CD4-positive, alpha-beta T cell treated with Interleukin-2 at 100 ng/mL for 4 hours (primary cell): ENCODE measurements at places on chromosomes 3 and 15.

GRCh38 chr3:51539291-51539941 lies 897 bp downstream of the RAD54L2 start:
- peak; percentile 22 for DNase-seq

DNA sequence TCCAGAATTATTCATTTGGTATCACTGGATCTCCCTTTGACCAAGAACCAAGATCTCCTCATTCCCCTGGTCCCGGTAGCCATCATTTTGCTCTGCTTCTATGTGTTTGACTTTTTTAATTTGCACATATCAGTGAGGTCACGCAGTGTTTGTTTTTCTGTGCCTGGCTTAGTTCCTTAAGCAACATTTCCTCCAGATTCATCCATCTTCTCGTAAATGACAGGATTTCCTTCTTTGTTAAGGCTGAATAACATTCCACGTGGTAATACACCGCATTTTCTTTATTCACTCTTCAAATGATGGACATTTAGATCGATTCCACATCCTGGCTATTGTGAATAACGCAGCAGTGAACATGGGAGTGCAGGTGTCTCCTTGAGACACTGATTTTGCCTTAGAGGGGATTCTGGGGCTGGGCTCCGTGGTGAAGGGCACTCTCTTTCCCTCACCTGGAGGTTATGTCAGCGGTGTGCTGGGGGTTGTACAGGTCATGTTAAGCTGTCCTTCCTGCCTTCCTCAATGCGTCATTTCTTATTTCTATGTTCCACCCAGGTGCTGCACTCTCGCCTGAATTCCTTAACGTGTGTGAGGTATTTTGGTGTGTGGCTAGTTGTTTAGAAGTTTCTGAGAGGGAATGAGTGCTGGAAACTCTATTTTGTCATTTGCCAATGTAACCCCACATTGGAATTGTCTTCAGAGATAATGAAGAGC lies 212.2 kb downstream of the LPP start:
- DNase-seq, result no peak

DNA sequence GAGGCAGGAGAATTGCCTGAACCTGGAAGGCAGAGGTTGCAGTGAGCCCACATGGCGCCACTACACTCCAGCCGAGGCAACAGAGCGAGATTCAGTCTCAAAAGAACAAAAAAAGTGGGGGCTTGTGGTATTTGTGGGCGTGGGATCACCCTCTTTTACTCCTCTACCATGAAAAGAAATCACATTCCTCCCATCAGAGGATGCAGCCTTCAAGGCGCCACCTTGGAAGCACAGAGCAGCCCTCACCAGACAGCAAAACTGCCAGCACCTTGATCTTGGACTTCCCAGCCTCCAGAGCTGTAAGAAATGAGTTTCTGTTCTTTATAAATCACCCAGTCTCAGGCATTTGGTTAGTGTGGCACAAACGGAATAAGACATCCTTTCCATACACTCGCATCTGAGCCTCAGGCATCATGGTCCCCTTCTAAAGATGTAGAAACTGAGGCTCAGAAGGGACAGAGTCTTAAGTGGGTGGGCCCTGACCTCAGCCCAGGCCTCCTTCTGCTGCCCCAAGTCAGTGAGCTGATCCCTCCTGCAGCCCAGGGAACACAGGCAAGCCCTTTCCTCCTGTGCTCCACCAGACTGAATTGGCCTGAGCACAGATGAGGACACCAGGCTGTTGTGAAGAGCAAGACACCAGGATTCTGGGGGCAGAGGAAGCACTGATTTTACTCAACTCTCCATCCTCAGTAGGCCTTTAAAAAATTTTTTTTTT lies 201.7 kb upstream of the LINGO1 start:
- DNase-seq, result no peak

DNA sequence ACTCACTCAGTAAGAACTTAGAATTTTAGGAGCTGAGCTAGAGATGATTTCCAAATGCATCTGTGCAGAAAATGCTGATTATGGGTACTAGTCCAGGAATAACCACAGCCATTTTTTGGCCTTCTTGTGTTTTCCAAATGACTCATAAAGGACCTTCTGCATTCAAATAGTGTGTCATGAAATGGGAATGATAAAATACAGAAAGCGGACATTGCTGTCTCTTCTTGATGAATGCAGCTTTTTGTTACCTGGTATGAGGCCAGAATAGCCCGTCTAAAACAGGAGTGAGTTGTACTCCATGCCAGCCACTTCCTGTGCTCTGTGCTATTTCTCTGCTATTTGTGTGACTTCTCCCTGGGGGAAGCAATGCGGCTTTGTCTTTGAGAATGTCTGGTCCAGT lies 20.5 kb upstream of the FRMD5 start:
- DNase-seq, result no peak

GRCh38 chr3:69579306-69580041 lies 159.8 kb upstream of the MITF start:
- no peak for DNase-seq

GRCh38 chr3:154794391-154794790 lies 285.7 kb upstream of the MME start:
- DNase-seq, result no peak

- no peak for DNase-seq
Measured at GRCh38 chr3:67937498-67938118, 283.2 kb upstream of the SUCLG2 start.

GRCh38 chr15:46222826-46223225 lies 588.0 kb downstream of the SQOR start:
- no peak for DNase-seq

- DNase-seq, result no peak
Measured at GRCh38 chr15:65346856-65347598, 30.8 kb downstream of the IGDCC3 start.

GRCh38 chr15:78859971-78860719 lies 12.5 kb upstream of the MORF4L1 start:
- DNase-seq, result peak; percentile 79

DNA sequence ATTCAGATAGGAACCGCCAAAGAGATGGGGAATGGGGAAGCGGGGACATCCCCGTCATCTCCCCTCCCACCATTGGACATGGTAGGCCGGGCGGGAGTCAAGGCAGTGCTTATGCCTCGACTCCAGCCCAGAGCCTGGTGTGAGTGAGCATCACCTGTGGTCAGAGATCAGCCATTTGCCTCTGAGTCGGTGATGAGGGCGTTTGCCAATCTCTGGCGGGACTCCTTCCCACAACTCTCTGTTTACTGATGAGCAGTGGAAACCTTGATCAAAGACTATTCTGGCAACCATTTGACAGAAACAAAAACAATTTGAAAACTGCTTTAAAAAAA lies 63.9 kb upstream of the HES1 start:
- no peak for DNase-seq

DNA sequence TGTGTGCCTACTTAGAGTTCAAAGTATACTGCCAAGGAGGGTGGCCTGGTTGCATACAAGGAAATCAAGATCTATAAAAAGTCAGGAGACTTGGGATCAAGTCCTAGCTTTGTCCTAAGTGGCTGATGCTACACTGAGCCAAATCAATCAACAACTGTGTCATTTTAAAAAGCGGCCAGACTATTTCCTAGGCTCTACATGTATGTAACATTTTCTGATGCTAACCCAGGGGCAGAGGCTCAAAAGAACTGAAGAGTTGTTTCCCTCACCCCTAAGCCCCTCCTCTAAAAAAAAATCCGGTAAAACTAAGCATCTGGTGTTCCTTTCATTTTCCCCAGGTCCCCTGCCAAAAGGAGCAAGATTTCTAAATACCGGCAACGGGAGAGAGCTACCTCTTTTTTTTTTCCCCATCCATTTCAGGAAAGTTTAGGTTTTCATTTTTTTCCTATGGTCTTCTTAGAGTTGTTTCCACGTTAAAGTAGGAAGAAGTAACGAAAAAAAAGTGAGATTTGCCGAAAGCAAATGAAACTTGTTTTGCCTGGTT lies 18.8 kb upstream of the CHD2 start:
- DNase-seq, result no peak

DNA sequence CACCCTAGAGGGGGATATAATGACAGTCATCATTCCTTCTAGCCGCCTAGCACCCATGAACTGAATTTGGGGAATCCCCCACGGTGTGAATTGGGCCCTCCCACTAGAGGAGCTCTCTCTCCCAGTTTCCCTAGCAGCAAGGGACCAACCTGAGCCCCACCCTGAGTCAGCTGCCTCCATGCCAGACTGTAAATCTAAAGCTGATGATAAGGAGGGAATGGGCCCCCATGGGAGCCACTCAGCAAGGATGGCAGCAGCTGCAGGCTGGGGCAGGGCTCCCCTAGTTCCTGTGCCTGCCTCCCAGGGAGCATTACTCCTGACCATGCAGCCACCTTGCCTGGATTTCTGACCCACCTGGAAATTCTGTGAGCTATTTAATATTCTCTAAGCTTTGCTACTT lies 57.0 kb upstream of the PXYLP1 start:
- DNase-seq, result no peak

GRCh38 chr15:49918121-49918520 lies 200.9 kb downstream of the ATP8B4 start:
- DNase-seq, result no peak

DNA sequence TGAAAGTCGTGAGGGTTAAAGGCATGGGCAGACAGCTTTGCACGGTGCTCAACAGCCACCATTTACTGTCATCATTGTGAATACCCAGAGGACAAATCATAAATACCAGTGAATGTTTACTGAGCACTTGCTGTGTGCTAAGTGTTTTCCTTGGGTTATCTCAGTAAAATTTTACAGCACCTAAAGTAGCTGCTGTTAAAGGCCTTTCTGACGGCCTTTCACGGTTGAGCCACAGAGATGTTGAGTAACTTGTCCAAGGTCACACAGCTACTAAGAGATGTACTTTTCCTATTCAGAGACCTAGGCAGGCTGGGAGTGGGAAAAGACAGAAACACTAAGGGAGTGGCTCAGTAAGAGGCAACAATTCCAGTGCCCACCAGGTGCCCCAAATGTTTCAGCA lies 393 bp upstream of the CPNE9 start:
- DNase-seq, result no peak

DNA sequence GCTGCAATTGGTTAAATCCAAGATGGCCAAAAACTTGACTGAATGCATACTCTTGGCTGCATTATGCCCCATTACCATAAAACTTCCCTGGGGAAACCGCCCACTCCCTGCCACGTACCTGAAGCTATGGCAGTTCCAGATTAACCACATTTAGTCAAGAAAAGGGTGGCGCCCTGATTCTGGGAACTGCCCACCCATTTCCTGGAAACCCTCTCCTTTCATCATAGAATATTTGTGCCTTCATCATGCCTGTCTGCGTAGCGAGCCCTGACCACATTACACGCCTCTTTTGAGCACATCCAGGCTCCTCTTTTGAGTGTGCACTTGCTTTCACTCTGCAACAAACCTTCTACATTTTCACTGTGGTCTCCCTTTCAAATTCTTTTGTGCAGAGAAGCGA lies 5.2 kb downstream of the LINS1 start:
- DNase-seq, result peak; percentile 99

GRCh38 chr3:94615275-94616065 lies 552.6 kb downstream of the NSUN3 start:
- no peak for DNase-seq

GRCh38 chr3:169694117-169694516 lies 30.6 kb upstream of the MECOM start:
- DNase-seq, result no peak

DNA sequence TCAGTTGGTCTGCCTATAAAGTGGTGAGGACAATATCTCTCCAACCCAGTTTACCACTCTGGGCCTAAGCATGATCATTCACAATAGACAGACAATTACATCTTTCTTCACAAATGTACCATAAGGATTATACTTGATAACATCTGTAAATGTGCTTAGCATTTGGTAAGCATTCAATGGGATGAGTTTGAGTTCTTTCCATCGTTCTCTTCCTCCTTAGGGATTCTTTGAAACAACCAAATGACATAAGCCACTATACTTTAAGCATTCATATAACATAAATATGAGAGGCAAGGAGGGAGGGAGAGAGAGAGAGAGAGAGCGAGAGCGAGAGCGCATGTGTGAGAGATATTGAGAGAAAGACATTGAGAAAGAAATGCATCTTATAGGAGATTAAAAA lies 303.3 kb upstream of the CBLB start:
- DNase-seq, result no peak

DNA sequence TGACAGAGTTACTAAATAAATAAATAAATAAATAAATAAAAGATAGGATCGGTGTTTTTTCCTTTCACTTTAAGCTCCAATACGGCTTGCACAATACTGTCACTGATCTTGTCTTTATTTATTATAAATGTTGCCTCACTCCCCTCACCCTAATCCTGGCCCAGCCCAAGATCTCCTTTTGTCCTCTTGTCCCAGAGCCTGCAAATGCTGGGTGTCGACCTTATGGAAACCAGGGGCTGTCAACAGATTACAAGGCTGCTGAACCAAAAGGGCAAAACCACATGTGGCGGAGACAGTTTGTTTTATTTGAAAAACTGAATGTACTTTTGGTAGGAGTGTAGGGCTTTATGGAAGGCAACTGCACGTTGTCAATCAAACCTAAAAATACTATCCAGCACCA lies 75.9 kb downstream of the RFTN1 start:
- DNase-seq, result no peak

- DNase-seq, result no peak
Measured at GRCh38 chr15:51561271-51561670, 61.3 kb downstream of the DMXL2 start.

GRCh38 chr15:34754674-34755418 lies at the start of gene GJD2:
Gene GJD2, minus strand, starts transcription at chr15:34754998. Its CDS starts 510 bp downstream, at chr15:34754488.
- no peak for DNase-seq

GRCh38 chr15:99100245-99101173 lies 4.4 kb upstream of the SYNM start:
- DNase-seq, result peak; percentile 37

DNA sequence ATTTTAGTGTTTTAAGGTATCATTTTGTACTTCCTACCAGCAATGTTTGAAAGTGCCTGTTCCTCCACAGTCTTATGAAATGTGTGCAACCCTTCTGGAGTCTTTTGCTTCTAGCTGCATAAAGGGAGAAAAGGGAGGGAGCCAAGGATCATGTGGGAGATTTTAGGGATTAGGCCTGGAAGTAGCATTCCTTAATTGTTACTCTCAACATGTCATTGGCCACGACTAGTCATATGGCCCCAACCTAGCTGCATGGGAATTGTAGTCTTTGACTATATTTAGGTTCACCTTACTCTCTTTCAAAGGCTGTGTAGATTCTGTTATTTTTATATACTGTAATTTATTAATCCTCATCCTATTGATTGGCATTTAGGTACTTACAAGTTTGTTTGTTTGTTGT lies 14.9 kb downstream of the CRTAP start:
- no peak for DNase-seq

GRCh38 chr15:63358241-63359029 lies 23.2 kb downstream of the CA12 start:
- DNase-seq, result no peak
